ENCODE measurements at places on chromosomes 13 and 19. TPM values are rescaled to one million over a fixed set of nuclear protein-coding genes. Genes with fewer than 3 reads are reported as not detected.

- DNase-seq, result no peak
Measured at GRCh38 chr19:16698914-16699313, 20.7 kb upstream of the NWD1 start.

Gene UBL5
- polyA plus RNA-seq, result 819 TPM

DNA sequence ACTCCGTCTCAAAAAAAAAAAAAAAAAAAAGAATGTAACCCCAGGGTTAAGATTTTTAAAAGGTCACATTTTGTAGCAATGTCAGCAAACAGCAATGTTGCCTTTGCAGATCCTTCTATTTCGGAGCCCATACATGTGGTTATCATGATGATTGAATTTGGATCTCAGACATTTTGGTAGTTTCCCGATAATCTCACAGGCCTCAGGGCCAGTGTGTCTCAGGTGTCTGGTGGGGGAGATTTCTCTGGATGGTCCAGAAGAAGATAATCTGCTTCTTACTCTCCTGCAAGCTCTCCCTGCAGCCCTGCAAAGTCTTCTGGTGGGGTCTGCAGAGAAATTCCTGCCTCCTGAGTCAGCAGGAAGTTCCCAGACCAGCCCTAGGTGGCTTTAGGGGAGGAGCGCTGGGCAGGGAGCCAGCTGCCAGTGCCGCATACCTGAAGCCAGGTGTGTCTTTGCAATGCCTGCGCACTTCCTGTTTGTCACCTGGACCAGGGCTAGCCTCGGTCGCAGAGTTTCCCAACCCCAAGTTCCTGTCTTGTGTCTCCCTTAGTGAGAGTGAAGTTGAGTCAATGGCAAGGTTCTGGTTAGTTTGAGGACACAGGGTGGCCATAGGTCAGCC is 1.4 kb downstream of the SH2D3A start:
- DNase-seq, result peak; percentile 97

Gene LHFPL6
- polyA plus RNA-seq, result 26.2 TPM

DNA sequence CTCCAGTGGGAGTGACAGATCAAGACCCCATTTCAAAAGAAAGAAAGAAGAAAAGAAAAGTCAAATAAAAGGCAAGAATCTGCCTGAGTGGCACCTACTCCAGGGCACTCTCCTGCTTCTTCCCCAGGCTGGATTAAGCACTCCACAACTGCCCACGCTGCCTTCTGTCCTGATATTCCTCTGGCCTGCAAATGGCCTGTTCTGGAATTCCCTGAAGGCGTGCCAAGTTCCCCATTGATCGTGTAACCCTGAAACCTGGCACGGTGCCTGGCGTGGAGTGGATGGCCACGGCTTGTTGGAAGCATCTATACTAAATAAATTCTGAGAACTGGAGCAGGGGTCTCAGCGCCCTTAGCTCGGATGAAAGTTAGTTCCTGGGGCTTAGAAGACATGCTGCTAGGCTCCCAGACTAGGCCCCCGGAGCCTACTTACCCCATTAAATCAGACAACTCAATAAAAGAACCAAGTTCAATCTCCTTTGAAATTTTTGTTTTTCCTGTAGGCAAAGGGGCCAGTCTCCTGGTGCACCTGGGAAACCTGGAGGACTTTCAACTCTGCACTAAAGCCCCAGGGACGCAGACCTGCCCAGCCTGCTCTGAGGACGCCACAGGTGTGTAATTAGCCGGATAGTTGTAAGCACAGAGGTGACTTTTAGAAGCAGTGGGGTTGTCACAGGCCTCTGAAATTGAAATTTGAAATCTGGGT is 21.9 kb downstream of the ANKRD27 start:
- no peak for DNase-seq

DNA sequence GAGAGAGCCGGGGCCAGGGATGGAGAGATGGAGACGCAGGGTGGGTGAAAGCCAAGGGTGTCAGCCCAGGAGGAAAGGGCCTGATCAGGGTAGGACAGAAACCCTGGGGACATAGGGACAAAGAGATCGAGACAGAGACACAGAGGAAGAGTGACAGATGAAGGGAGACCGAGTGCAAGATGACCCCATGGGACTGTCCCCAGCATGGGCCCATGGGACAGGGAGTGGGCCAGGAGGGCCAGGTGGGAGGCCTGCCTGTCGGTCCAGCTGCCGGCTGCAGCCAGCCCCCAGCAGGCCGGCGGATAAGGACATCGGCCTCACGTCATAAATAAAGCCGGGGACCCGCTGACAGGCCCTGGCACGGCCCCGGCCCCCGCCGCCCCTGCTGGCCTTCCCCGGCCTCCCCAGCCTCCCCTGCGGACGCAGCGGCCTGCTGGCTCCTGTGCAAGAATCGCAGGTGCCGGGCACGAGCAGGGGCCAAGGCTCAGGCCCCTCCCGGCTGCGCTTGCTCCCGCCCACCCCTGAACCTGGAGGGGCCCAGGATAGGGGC is 6.3 kb downstream of the REX1BD start:
- DNase-seq, result no peak

Gene KLK1
- 0.63 TPM for polyA plus RNA-seq

GRCh38 chr13:107296804-107297203 is 728.9 kb upstream of the ARGLU1 start:
- DNase-seq, result no peak

- DNase-seq, result peak; percentile 14
Measured at GRCh38 chr19:34662919-34663318, 14.0 kb downstream of the SCGB2B2 start.

Data from mammary epithelial cell (primary cell).